ENCODE measurements at places on chromosomes 13 and 19.

- DNase-seq: no peak
Observed at GRCh38 chr19:42316223-42317211, 3.4 kb downstream of the TMEM145 start.

DNA sequence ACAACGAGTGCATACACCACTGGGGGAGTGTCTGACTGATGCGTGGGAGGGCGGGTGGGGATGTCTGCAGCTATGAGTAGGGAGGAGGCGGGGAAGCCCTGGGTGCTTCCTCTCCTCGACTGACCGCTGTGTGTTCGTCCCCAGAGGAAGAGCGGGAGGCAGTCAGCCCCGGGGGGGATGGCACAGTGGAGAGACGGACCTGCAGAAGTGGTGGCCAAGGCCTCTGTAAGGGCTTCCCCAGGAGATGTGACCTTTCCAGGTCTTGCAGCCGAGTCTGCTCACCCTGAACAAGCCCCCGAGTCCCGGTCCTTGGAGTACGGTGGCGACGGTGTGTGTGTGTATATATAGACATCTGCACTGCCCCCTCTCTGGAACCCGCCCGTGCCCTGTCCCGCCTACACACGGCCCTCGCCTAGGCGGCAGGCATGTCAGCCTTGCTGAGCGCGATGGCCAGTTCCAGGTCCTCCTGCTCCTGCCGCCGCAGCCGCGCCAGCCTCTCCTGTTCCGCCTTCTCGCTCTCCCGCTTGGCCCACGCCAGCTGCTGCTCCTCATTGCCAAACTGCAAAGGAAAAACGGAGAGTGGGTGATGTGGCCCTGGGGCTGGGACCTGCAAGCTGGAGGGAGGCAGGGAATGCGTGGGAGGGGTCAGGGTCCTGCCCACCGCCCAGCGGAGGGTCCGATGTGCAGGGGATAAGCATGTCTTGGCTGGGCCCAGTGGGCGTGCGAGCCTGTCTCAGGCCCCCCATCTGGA is 30.8 kb downstream of the KLF2 start:
- DNase-seq: peak; percentile 38

GRCh38 chr19:51163257-51163656 is 21.2 kb downstream of the SIGLEC7 start:
- DNase-seq: no peak

- no peak for DNase-seq
Observed at GRCh38 chr19:36950335-36951119, 34.4 kb downstream of the ZNF568 start.

GRCh38 chr13:39836038-39836437 is 180.6 kb downstream of the COG6 start:
- no peak for DNase-seq

DNA sequence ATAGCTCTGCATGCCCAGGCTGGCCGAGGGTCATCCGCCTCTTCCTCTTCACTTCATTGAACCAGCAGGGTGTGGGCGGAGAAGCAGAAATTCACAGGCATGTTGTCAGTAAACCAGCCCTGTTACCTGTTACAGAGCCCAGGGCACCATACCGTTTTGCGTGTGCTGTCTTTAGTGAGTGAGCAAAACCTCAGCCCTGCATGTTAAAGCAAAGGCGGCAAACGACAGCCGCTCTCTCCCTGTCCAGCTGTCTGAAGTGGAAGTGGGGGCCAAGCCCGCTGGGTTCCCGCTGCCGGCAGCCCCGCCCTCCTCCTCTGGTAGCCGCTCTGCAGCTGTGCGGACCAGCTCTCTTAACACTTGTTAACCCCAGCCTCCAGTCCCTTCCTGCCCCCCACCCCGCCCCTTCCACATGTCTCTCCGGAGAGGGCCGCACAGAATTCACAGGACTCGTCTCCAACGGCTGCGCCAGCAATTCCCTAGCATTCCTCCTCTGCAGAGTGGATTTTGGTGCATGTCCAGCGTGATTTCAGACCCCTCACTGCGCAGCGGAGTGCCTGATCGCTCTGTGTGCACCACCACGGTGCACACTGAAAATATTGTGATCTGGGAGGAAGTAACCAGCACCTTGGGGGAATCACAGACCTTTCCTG is 12.7 kb downstream of the KLHL26 start:
- no peak for DNase-seq

DNA sequence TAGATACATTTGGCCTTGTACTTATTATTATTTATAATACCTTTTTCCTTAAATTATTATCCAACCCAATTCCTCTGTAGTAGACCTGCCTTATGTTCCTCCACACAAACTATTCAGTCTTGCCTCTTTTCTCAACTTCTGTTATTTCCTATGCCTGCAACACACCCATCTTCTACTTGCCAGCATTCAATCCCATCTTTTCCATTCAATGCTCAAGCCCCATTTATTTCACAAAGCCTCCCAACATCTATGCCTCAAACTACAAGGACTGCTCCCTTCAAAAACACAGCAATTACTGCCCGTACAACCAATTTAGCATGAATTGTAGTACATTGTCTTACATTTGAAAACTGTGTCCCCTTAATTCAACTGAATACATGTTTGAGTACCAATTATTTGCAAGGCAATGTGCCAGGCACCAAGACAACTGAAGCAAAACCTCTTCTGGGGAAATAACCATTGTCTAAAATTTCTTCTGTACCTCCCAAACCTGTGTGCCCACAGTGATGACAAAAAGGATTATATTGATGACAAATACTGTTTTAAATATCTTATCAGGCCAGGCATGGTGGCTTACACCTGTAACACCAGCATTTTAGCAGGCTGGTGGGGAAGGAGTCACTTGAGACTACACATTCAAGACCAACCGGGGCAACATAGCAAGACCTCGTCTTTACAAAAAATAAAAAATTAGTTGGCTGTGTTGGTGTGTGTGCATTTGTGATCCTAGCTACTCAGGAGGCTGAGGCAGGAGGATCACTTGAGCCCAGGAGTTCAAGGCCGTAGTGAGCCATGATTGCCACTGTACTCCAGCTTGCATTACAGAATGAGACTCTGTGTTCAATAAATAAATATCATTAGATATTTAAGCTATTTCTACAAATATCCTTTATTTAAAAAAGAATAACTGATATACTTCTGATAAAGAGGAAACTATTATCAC is 35.1 kb downstream of the ELF1 start:
- DNase-seq: no peak

DNA sequence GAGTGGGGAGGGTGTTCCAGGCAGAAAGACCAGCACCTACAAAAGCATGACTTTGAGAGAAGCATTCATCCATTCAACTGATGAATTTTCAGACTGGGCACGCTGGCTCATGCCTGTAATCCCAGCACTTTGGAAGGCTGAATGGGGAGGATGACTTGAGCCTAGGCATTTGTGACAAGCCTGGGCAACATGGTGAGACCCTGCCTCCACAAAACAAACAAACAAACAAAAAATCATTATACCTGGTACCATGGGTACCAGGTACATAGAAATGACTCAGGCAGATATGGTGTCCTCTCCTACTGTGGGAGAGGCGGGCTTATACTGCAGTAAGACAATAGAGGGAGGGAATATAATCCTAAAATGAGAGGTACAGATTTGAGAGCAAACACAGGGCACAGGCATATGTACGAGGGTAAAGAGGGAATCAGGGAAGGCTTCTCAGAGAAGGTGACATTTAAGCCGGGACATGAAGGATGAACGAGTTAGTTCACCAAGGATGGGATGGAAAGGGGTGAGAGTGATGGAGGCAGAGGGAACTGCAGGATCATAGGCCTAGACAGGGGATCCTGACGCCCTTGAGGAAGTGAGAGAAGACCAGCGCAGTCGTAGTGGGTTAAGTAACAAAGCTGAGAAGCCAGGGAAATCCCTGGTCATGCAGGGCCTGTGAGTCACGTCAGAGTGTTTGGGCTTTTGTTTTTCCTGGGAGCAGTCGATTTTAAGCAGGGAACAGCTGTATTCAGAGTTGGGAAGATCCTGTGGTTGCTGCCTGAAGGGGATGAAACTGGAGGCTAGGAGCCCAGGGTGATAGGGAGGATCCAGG is 2.9 kb downstream of the CYP2S1 start:
- DNase-seq: no peak

DNA sequence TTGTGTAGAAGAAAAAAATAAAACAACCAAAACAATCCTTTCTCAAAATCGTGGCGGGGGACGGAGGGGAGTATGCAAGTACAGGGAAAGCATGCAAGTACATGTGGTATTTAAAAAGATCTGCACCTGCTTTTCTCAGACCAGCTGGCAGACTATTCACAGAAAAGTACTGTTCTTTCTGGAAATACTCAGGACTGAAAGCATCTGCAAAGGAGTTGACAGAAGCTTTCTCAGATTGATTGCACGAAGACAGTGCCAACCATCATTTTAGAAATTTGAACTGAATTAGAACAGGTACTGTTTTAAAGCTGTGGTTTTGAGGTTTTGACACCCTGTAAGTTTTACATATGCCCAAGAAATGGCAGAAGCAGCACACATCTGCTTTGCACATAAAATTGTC is 19.8 kb upstream of the PCDH8 start:
- no peak for DNase-seq

GRCh38 chr19:56750658-56751057 is 79.1 kb upstream of the ZNF835 start:
- DNase-seq: no peak

DNA sequence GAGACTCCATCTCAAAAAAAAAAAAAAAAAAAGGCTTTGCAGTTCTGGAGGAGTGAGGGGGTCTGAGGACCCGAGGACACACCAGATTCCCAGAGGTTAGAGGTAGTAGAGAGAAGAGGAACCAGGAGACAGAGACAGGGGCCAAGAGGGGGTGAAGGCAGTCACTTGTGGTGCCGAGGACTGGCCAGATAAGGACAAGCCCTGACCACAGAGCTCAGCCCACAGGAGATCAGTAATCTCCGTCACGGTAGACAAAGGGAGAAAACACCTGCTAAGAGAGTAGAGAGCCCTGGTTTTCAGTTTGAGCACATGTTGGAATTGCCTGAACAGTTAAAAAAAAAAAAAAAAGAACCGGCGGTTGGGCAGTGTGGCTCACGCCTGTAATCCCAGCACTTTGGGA is 1.7 kb upstream of the PRAM1 start:
- DNase-seq: no peak

DNA sequence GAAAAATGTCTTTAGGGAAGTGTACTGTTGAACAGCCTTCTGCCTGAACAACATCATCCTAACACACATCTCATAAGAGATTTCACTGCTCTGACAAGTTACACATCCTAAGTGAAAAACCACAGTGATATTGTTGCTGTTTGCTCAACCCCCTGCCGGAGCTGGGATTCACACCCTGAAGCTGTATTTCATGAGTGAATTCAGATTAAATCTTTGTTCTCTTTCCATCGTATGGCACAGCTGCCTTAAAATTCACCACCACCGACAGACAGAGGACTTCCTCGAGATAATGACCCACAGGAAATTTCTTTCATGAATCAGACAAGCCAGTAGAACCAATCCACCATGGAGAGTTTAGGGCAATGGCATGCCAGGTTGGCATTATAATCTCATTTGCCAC is 280.8 kb downstream of the DCT start:
- no peak for DNase-seq

DNA sequence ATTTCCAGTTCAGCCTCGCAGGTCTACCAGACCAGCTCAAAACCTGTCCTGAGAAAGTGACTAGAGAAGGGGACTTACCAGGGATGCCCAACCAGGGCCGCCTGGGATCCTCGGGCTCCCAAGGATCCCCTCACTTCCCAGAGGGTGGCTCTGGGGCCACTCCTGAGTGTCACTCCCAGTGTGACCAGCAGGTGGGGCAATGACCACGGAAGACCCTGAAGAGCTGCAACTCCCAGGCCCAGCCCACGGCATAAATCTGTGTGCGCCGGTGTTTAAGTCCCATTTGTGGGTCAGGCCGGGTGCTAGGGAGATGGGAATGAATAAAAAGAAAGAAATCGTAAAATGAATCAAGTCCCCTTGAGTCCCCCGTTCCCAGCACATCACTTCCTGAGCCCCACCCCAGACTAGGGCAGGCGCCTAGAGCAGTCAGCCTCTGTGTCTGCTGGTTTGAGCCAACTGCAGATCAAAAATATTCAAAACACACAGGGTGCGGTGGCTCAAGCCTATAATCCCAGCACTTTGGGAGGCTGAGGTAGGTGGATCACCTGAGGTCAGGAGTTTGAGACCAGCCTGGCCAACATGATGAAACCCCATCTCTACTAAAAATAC is 10.7 kb downstream of the PTGIR start:
- DNase-seq: peak; percentile 81

DNA sequence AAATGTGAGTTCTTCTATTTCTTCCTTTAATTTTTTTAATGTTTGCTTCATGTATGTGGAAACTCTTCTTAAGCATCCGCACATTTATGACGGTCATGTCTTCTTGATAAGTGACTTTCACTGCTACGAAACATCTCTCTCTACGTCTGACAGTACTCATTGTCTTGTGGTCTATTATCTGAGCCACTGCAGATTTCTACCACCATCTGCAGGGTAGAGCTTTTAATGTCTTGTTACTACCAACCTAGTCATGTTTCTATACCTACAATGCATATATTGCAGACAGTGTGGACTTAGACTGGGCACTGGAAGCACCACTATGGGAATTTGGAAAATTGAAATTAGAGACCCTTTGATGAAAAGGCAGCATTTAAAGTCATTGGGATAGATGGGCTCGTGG is 75.4 kb upstream of the ARHGEF7 start:
- no peak for DNase-seq

DNA sequence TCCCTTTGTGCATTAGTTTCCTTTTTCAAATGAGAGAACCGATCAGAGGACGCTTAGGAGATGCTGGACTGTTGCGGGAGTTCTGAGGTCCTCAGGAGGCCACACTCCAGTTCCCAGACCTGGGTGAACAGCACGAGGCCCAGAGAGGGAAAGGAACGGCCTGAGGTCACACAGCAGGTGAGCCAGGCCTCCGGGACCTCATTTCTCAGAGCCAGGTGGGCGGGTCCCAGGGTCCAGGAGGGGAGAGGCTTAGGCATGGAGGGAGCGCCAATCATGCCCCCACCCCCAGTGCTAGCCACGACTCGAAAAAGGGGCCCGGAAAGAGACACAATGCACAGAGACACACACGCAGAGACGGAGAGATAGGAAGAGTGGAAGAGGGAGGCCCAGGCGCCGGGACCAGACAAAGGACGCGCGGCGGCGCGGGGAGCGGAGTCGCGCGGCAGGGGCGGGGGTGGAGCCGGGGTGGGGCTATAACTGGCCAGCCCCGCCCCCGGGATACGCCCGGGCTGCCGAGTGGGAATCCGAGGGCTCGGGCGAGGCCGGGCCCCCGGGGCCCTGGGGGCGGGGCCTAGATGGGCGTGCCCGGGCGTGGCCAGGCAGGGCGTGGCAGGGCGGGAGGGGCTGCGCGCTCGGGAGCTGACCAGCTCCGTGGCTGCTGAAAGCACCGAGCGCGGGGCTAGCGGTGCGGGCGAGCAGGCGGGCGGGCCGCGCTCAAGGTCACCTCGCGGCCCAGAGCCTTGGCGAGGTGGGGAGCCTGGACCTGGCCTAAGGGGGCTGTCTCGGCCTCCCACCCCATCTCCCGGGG is 1.6 kb downstream of the ELAVL3 start:
- DNase-seq: peak; percentile 25
